T-helper 17 cell (primary cell): ENCODE measurements at places on chromosomes 2 and 18. TPM values are rescaled to one million over a fixed set of nuclear protein-coding genes. Genes with fewer than 3 reads are reported as not detected.

Gene TUBA4B
- not detected for total RNA-seq

Gene PGAP1
- total RNA-seq: 17.7 TPM

Gene NDUFS1
- 35.2 TPM for total RNA-seq

Gene TEX44
- not detected for total RNA-seq

Gene SERPINB3
- not detected for total RNA-seq

Gene CCL20
- 24.3 TPM for total RNA-seq
